ENCODE measurements at places on chromosomes 2 and 18.

GRCh38 chr2:168371273-168372019 lies 84.6 kb upstream of the CERS6 start:
- no peak for DNase-seq

GRCh38 chr2:9103663-9104277 lies 100.3 kb upstream of the MBOAT2 start:
- DNase-seq: no peak

DNA sequence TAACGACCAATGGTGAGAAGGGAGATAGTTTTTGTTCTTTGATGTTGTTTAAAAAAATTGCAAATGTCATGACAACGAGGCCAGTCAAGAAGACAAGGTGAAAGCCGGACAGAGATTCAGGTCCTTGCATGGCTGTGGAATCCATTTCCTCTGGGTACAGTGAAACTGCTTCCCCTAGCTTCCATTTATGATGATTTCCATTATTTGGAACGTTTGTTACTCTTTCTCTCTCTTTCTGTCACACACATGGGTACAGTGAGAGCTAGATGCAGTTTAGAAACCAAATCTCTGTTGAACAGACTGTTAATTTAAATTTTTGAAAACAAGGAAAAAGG lies 57.4 kb upstream of the MSH2 start:
- DNase-seq: no peak

DNA sequence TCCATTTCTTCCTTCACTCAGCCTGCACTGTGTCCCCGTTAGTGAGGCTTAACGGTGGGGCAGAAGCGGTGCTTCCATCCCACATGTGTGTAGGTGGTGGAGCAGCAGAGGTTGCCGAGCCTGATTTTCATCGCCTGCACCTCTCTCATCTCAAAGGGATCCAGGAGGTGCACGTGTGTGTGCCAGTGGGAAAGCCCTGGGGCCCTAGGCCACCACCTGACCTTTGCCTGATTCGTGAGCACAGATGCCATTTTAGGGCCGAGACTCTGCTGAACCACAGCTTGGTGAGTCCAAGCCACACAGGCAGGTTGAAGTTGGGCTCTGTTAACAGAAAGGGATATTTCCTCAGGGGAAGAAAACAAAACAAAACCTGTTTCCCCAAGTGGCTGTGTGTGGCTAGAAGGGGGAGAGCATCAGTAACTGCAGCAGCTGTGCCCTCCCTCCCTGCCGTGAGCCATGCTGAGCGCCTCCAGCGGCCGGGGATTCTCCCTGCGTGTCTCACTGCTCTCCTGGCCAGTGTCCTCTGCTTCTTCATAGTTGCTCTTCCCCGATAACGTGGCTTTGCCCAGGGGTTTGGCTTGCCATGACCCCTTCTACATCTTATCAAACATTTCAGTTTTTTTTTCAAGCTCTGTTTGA lies 81.5 kb downstream of the MAPRE2 start:
- DNase-seq: peak; percentile 7

GRCh38 chr2:164779383-164780057 lies 62.1 kb downstream of the COBLL1 start:
- DNase-seq: no peak

DNA sequence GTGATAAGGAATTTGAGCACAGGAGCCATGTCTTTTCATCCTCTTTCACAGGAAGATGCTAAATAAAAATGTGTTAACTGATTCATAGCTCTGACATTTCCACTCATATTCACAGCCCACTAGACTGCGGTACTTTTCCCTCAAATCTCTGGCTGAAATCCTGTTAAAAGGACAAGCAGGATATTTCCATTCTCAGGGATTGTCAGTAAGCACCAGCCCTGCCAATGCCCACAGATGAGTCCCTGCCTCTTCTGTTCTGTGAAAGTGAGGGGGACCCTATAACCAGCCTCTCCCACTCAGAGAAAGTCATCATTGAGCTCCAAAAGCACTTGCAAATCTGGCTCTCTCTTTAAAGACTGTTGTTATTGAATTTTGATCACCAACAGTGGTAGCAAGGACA lies 440.5 kb downstream of the SETBP1 start:
- DNase-seq: no peak

- no peak for DNase-seq
These were observed 100.8 kb upstream of the ZSWIM2 start for GRCh38 chr2:186949726-186950256.

GRCh38 chr2:118255301-118255700 lies 167.0 kb downstream of the INSIG2 start:
- DNase-seq: no peak

DNA sequence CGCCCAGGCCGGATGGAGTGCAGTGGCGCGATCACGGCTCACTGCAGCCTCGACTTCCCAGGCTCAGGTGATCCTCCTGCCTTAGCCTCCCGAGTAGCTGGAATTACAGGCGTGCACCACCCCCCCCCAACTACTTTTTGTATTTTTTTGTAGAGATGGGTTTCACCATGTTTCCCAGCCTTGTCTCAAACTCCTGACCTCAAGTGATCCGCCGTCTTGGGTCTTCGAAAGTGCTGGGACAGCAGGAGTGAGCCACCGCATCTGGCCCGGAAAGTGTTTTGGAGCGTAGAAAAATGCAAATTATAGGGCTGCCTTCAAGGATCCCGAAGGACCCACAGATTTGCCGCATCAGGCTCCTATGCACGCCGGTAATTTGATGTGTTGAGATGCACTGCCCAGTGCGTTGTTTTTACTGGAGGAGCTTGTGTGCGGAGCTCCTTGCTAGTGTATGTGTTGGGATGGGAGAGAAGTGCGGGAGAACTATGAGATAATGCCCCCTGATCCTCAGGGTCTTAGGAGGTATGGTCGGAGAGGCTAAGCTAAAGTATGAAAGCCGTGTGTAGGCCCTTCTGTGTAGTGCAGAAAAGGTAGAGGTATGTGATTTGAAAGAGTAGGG lies 1.2 kb upstream of the CLASP1 start:
- peak; percentile 18 for DNase-seq

DNA sequence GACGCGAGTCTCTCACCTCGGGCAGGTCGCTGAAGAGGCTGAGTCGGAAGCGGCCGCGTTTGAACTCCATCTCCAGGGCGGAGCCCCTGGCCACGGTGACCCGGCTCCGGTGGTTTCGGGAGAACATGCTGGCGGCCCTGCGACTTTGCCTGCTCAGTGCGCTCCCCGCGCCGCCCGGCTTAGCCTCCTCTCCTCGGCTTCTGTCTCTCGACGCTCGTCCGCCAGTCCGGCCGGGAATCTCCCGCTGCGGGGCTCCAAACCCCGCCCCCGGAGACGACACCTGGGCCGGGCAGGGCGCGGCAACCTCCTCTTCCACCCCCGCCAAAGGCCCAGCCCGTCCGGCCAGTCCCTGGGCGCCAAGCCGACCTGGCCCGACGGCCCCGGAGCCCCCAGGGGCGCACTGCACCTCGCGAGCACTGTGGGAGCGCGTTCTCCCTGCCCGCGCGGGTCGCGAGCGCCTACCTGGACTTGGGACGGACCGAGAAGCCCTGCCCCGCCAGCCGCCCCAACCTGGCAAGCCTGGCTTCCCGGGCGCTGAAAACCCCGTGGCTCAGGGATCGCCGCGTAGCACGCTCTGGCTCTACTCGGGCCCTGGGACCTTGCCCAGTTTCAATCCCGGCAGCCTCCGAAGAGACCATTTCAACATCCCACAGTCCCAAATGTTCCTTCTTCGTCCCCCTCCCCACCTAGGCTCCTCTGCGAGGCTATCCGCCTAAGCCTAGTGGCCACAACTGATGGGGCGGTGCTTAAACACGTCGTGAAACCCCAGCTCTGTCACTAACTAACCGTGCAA lies at the start of gene RTKN:
TSS of gene RTKN (minus strand) at position 248 of the 793 bp plus-strand sequence. CDS start at position 127, 121 bp downstream.
- no peak for DNase-seq

- DNase-seq: no peak
These were observed 99.0 kb upstream of the ID2 start for GRCh38 chr2:8582651-8583399.

- DNase-seq: no peak
These were observed 277.4 kb downstream of the EN1 start for GRCh38 chr2:118569876-118570535.

- DNase-seq: no peak
These were observed 491.3 kb downstream of the DPP10 start for GRCh38 chr2:114933671-114934241.

DNA sequence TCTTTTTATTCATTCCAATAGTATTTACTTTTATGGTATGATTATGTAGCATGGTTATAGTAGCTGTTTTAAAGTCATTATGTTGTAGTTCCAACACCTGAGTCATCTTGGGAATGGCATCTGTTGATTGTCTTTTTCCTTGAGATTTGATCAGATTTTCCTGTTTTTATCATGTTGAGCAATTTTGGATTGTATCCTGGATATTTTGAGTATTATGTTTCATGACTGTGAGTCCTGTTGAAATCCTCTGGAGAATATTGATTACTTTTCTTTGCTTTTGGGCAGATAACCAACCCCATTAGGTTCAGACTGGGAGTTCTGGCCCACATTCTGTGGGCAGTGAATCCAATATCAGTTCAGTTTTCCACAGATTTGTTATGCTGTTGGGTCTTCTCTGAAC lies 163.2 kb upstream of the SPRED2 start:
- peak; percentile 39 for DNase-seq

DNA sequence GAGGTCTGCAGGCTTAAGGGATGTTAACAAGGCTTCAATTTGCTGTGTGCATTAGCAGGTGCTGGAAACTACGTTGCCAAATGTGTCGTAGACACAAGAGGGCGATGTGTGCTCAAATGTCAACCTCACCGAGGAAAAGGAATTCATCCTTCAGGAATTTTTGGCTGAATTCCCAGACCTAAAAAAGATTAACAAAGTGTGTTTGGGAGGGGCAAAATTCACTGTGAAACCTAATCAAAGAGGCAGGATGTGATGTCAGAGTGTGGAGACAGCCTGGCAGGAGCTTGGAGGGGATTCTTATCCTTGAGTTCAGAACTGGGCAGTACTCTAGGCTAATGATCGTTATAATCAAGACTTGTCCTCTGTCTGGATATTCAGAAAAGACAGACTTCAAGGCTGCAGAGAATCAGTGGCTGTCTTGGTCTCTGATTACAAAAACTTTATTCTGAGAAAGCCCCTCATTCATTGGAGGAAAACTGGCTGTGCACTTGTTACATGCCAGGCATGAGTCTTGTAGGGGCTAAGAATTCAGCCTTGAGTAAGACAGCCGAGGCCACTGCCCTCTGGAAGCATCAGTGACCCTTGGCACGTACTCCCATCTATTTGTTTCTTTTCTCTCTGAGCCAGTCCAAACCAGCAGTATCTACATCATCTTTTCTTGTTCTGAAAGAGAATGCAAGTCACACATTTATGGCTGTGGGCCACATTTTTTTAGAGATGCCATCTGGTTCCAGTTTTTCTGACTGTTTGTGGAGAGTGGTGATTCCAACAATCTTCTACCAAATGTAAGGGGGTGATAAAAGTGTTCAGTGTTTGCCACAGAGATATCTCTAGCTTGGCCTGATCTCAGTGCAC lies 18.7 kb upstream of the SCYGR1 start:
- DNase-seq: peak; percentile 99

- peak; percentile 12 for DNase-seq
These were observed 217.5 kb downstream of the CAMKMT start for GRCh38 chr2:44579115-44579836.

- no peak for DNase-seq
These were observed 32.2 kb upstream of the ELAC1 start for GRCh38 chr18:50935493-50936191.

- DNase-seq: peak; percentile 18
These were observed 405.0 kb downstream of the XIRP2 start for GRCh38 chr2:167293172-167293781.

- DNase-seq: no peak
These were observed 17.3 kb upstream of the PRKCE start for GRCh38 chr2:45634223-45634622.

DNA sequence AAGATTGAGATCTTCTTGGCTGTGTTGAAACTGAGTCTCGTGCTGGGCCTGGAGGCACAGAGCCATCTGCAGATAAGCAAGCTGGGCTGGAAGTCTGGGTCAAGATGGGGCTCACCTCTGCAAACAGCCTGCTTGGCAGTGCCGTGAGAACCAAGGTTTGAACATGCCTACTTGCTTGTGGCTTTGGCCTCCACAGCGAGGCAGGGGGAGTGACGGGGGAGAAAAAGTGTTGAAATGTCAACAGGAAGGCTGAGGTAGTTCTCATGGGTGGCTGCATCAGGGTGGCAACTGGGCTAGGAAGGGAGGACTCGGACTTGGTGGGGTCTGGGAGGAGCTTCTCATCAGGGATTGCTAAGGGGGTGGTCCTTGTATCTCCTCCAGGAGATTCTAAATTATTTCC lies 99.7 kb downstream of the THNSL2 start:
- DNase-seq: no peak

- peak; percentile 41 for DNase-seq
These were observed 6.5 kb downstream of the NCAPH start for GRCh38 chr2:96342085-96342484.

DNA sequence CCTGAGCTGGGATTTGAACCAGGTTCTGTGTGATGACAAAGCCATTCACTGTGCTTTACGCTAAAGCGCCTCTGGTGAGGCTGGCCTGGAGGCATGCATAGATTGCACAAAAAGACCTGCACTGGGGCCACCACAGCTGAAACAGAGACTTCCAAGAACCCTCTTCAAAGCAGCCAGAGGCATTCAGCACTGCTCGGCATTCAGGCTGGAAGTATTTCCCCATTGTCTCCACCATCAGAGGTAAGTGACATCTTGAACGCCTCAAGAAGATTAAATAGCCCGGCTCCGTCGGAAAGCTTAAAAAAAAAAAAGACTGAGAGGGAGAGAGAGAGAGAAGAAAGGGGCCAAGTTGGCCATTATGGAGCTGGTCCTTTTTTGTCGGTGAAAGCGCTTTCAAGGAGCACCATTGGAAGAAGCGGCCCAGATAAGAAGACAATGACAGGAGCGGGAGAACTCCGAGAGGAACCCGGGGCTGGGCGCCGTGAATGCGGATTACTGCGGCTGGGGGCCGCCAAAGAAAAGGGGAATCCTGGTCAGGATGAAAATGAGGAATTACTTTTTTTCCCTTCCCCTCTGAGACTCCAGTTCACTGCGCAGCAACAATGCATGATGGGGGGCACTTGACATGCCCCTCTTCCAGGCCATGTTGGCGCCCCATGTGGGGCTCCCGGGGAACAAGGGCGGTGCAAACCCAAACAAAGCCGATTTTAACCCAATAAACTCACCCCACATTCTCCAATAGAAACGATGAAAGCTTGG lies 228.3 kb downstream of the MYCN start:
- no peak for DNase-seq

DNA sequence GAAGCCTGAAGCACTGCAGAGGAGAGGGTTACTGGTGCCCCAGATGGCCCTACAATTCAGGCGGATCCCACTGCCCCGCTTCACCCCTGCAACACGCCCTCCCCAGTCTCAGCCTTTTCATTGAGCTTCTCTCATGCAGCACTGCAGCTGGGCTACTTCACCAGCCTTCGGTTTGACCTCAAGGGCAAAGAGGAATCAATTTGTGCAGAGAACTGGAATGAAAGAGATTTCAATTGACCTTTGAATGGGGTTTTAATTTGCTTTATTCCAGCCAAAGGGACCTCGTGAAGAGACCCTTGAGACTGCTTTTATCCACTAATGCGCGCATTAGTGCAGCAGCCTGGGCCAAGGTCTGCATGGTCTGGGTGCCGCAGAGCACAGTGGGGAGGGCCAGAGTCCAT lies 8.8 kb upstream of the POMC start:
- DNase-seq: no peak

DNA sequence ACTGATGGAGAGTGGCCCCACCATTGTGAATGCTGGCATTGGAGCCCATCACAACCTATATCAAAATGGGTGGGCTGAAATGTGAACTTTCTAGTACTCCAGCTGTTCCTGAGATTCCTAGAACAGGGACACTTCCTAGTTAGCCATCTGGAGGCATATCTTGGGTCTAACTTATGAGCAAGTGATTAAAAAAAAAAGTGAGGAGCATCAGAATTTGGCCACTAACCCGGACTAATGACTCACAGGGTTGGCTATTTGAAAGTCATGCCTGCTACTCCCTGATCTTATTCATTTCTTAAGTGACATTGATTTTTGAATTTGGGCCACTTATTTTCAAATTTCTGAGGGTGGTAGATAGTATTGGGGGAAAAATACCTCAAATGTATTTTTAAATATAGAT lies 216.6 kb downstream of the HRH4 start:
- DNase-seq: no peak

Measured in cardiac fibroblast (primary cell).